ENCODE measurements at places on chromosomes 4 and X. TPM values are rescaled to one million over a fixed set of nuclear protein-coding genes. Genes with fewer than 3 reads are reported as not detected.

Gene TRPC5OS
- total RNA-seq, result not detected

Gene RHOXF2
- total RNA-seq, result not detected

Gene C1QTNF7
- 10.7 TPM for total RNA-seq

Gene FOXP3
- total RNA-seq, result not detected
